ENCODE measurements at places on chromosomes 16 and 17.

DNA sequence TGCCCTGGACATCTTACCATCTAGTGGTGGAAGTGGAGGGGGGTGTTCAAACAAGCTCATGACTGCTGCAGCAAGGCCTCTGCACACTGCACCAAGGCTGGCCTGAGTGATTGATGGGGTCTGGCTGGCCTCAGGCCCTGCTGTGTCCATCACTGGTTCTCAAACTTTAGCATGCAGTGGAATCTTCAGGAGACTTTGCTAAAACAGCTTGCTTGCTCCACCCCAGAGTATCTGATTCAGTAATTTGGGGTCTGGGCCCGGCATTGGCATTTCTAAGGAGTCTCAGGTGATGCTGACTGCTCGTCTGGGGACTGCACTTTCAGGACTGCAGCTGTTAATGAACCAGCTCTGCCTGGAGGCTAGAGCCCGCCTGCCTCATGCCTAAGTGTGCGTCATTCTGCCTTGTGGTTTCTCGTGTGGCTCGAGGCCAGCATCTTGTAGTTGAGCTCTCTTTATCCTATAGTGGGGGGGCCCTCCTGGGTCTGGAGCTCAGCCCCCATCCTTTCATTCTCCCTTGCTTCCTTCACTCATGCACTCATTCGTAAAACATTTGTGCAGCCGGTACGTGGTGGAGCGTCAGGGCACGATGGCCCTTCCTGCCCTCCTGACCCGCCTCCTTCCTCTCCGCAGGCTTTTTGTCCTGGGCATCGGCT, 4.1 kb downstream of the MGAT5B start:
- DNase-seq, result peak; percentile 94

GRCh38 chr16:73021866-73022495, 25.9 kb downstream of the ZFHX3 start:
- no peak for DNase-seq

GRCh38 chr17:75152922-75153779, 1.2 kb downstream of the JPT1 start:
- peak; percentile 41 for DNase-seq

GRCh38 chr17:8552577-8553320, 77.8 kb downstream of the MYH10 start:
- DNase-seq, result no peak

DNA sequence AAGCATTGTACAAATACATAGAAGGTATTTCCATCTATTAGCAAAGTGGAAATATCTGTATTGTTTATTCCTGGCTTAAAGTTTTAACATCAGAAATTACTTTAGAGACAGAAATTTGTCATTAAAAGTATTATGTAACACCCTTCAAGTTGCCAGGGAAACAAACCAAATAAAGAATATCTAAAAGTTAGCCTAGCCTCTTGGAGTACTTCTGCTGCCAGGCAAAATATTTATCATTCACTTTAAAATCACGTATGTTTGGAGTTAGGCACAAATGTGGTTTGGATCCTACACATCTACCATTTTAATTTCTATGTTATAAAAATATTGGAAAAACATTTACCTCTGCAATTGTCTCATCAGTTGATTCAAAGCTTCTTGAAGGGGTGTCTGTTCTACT, 14.7 kb downstream of the BRD7 start:
- DNase-seq, result no peak

GRCh38 chr16:88809068-88809675, 2.6 kb downstream of the APRT start:
- no peak for DNase-seq

DNA sequence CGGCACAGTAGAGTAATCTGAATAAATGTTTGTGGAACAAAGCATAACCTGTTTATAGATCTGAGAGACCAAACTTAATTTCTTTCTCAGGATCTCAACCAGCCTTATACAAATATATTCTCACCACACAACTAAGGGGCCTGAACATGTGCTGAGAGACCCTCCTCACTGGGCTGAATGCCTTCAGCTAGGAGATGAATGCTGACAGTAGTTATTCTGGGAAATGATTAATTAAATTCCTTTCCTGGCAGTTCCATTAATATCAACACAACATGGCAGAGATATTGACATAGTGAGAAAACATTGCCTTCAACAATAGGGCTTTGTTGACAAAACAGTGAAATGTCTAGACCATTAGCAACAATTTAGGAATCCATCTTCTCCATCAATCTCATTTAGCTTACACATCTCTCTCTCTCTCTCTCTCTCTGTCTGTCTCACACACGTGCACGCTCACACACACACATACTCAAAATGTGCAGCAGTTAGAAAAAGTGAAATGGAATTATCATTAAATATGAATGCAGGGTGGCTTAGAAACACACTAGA, 780.8 kb upstream of the CDH8 start:
- no peak for DNase-seq

- no peak for DNase-seq
Measured at GRCh38 chr17:309361-309888, 43.2 kb downstream of the RPH3AL start.

DNA sequence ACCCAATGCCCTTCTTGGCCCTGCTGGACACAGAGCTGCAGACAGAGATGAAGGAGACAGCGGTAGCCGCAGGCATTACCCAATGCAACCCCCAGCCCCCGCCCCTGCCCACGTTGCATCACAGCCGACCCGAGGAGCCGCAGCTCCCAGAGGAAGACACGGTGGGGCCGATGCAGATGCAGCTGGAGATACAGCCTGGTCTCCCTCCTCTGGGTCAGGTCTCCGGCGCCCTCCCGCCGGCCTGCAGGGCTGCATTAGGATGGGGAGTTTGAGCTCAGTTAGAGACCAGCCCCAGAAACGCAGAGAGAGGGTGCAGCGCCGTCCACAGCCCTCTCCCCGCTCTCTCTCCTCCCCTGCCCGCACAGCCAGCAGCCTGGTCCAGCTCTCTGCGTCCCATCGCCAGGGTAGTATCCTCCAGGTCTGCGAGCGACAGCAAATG, 19.4 kb upstream of the UBE2I start:
- no peak for DNase-seq

GRCh38 chr16:83473926-83474650, 333.7 kb upstream of the HSBP1 start:
- no peak for DNase-seq

GRCh38 chr17:58233543-58233942, 4.8 kb upstream of the LPO start:
- DNase-seq, result no peak
